ENCODE measurements at places on chromosomes 4 and X.

- no peak for DNase-seq
Measured at GRCh38 chrX:21702725-21703124, 44.6 kb upstream of the KLHL34 start.

DNA sequence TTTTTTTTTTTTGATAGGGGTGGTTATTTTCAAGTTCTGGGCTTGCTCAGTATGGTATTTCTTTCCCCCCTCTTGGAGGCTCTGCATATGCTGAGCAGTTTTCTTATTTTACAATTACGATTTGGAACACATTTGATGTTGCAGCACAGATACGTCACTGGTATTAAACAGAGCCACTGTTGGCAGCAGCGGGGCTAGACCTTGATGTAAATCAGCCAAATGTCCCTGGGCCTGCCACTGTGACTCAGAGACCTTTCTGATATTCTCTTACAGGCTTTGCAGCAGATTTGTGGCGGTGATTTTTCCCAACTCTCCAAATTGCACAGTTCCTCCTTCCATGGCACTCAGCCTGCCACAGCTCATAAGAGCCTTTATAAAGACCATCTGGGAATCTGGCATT lies 81.1 kb downstream of the VMA21 start:
- DNase-seq: no peak

GRCh38 chrX:110180176-110180927 lies 137.5 kb downstream of the AMMECR1 start:
- DNase-seq: no peak

GRCh38 chrX:56805399-56805798 lies 76.4 kb downstream of the NBDY start:
- no peak for DNase-seq

- no peak for DNase-seq
Measured at GRCh38 chr4:53003959-53004358, 141.8 kb downstream of the RASL11B start.

GRCh38 chr4:83178029-83178428 lies 63.5 kb upstream of the PLAC8 start:
- DNase-seq: no peak

DNA sequence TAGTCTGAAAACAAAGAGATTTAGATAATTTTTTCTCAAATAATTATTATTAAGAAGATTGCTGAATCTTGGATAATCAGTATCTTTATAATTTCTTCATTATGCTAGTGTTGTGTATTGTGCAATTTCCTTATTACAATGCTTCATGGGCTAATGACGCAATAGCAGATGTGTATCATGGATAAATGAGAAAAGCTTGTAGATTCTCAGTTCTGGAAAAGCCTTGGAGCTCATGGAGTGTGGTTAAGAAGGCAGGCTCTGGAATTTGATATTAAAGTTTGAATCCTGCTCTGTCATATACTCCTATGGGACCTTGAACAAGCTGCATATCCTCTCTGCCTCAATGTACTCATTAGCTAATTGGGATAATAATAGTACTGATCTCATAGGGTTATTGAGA lies 18.9 kb upstream of the CXCL8 start:
- DNase-seq: no peak

GRCh38 chr4:151153585-151153984 lies 54.2 kb downstream of the RPS3A start:
- no peak for DNase-seq

DNA sequence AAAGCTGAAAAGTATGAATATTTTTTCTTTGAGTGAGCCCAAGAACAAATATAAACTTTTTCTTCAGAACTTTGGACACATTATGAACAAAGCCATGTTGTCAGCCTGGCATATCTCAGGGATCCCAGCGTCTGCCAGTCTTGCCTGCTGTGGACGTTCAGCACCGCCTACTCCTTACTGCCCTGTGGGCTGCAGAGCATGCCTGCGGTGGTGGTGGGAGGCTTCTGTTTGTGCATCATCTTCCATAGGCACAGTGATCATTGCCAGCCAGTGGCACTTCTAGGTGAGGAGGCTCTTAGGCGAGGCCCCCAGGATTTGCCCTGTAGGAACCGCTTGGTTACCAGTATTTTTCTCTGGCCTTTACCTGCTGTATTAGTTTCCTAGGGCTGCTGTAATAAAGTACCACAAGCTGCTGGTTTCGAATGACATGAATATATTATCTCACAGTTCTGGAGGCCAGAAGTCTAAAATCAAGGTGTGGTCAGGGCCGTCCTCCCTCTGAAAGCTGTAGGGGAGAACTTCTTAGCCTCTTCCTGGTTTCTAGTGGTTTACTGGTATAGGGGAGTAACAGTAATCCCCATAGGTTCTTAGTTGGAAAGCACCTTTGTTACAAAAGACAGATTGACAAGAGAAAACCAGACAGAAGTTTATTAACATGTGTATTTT lies 15.4 kb downstream of the ANXA3 start:
- no peak for DNase-seq

DNA sequence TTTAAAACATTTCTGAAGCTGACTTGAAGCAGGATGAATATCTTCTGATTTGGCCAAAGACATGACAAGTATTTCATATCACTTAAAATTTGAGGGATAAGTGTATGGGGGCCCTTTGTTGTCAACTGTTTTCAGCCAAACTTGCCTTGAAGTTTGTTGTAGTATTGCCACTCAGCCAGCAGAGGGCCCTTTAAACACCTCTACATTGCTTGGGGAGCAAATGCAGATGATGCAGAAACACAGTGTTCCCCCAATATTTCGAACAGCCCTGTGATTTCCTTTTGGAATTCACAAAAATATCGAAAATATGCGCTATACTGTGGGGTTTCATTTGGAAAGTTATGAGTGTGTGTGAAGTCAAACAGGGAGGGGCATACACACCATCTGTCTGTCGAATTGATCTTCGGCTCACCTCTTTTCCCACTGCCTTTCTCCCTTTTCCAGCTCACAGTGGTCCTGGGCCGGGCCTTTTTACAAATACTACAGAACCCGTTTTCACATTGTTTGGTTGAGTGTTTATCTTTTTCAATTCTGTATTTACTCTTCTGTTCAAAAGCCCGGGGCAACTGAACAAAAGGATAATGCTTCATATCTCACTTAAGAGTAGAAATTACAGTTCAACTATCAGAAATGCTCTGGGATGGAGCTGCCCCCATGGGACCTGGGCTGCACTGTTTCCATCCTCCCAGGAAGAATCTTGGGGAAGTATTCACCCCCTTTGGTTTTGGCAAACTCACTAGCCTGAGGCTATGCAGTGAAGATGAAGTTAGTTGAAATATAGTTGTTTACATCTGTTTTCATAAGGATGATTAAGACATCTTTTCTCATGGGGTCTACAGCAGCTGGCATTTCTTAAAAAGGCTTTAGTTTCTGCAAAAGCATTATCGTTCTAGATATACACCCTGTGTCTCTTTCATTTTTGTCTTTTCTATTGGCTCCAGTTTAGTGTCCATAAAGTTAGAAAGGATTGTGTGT lies 137.6 kb downstream of the EGF start:
- DNase-seq: peak; percentile 33

DNA sequence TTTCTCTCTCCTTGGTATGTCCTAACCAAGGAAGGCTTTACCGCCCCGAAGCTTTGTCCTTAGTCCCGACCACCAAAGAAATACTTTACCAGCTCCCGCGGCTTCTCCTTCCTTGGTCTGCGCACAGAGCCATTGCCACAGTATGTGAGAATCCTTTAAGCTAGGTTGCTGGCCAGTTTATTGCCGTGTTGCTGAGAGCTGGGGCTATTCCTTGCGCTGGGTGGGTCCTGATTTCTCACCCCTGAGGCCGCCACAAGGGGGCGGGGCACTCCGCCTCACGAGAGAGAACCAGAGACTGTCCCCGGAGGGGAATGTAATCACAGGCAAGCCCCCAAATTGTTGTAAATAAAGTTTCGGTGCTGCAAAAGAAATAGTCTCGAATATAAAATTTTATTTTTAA lies 331.0 kb upstream of the PCDH10 start:
- no peak for DNase-seq

DNA sequence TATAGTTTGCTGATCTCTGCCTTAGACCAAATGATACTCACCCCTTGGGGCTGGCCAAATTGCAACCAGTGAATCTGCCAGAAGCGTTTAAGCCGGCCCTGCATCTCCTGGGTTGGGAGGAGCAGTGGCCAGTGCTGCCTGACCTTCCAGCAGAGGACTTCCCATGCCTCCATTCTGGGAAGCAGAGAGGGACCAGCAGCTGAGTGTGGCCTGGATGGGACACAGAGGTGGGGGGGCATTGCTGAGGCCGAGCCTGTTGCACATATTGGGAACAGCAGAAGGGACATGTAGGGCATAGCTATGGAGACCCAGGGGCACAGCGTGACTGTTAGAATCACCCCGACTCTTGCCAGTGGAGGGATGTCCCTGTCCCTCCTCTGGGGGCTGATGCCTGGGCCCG lies 93.3 kb downstream of the CPZ start:
- DNase-seq: no peak

GRCh38 chr4:98642991-98643426 lies 15.4 kb downstream of the TSPAN5 start:
- no peak for DNase-seq

- no peak for DNase-seq
Measured at GRCh38 chr4:82367438-82368097, 6.2 kb downstream of the HNRNPD start.

DNA sequence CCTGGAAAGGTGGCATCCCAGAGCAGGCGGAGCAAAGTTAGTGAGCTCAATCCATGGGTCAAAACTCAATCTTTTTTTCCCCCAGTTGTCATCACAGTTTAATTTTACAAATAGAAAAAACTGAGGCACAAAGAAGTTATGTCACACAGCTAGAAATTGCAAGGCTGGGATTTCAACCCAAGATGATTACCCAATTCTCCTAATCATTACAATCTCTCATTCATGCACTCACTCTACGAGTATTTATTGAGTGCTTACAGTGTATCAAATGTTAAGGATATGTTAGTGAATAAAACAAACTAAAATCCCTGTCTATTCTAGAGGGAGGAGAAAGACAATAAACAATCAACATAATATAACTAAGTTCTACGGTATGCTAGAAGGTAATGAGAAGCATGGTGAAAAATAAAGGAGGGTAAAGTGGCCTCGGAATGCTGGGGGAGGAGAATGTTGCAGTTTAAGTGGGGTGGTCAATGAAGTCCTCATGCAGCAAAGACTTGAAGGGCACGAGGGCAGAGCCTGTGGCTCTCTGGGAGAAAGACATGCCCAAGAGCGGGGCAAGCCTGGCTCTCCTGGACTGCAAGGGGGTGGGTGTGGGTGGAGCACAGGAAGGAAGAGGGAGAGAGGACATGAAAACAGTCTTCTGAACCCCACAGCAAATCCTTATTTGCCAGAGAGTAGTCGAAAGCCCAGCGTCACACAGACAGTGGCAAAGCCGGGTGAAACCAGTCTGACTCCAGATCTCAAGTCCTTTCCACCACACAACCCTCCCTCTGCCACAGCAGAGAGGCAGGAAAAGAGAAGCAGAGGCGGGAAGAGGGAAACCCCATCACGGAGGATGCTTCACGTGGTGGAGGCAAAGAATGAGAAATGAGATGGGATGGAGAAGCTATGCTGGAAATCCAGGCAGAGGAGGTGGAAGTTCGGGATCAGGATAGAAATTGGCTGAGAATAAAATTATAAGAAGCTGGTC lies 48.3 kb downstream of the RAB33B start:
- DNase-seq: no peak

GRCh38 chr4:10180603-10180926 lies 64.0 kb upstream of the WDR1 start:
- DNase-seq: no peak

DNA sequence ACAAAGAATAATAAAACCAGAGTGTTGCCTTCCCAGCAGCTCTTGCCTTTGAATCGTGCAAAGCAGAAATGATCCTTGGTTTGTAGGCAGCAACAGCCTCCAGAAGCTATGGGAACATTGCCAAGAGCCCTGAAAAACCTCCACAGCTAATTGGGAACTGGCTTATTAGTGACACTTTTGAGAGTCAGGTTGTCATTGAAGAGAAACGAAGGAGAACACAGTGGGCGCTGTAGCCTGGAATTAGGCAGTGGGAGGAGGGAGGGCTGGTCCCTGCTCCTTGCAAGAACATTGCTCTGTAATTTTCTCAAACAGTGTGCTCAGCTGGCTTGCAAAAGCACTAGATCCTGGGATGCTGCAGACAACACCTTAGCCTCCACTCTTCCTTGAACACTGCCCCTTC lies 331.5 kb upstream of the EMCN start:
- DNase-seq: no peak

DNA sequence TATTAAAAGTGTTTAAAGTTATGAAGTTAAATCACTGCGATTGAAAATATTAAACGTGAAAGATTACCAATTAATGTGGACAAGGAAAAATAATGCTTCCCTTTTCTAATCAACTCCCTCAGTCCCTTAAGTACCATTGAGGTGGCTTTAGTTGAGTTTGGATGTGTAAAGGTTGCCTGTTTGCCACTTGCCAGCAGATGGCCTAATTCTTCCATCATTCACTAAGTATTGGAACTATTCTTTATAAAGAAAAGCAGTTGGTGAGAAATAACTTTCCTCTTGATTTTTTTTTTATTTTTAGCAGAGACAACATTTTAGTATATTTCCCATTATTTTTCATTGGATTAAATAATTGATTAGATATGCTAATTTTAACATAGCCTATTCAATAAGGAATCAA lies 295.9 kb upstream of the TACR3 start:
- DNase-seq: no peak

DNA sequence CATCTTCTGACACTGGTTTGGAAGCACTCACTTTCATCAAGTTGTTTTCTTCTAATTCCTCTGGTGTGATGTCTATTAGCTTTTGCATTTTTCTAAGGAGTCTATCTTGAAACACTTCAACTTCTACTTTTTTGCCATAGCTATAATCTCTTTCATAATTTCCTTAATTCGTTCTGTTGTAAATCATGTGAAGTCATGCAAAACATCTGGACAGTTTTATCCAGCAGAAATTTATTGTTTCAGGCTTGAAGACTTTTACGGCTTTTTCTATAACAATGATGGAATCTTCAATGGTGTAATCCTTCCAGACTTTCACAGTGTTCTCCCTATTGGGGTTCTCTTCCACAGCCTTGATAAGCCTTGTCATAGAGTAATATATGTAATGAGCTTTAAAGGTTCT lies 74.9 kb upstream of the PABPC4L start:
- no peak for DNase-seq

- DNase-seq: no peak
Measured at GRCh38 chrX:154058214-154058997, 38.7 kb upstream of the IRAK1 start.

- DNase-seq: no peak
Measured at GRCh38 chrX:40385256-40385655, 195.5 kb upstream of the ATP6AP2 start.

Measured in stimulated activated CD8-positive, alpha-beta memory T cell treated with anti-CD3 and anti-CD28 coated beads, Interleukin-12 subunit alpha, Interleukin-12 subunit beta, amount 100 ng/mL, for 1 hour (primary cell).